Lower lobe of right lung (tissue), 2 donors: ENCODE measurements at places on chromosomes 7 and 10. TPM values are rescaled to one million over a fixed set of nuclear protein-coding genes. Genes with fewer than 3 reads are reported as not detected.

- H3K27me3 ChIP-seq = no peaks in the 10 kb centered on the region
- H3K36me3 ChIP-seq = peaks cover 91% of the 10 kb centered on the region
- H3K27ac ChIP-seq = peak overlapping the region; percentile 38
These were observed 138.3 kb downstream of the EGFR start for GRCh38 chr7:55156919-55157763.

DNA sequence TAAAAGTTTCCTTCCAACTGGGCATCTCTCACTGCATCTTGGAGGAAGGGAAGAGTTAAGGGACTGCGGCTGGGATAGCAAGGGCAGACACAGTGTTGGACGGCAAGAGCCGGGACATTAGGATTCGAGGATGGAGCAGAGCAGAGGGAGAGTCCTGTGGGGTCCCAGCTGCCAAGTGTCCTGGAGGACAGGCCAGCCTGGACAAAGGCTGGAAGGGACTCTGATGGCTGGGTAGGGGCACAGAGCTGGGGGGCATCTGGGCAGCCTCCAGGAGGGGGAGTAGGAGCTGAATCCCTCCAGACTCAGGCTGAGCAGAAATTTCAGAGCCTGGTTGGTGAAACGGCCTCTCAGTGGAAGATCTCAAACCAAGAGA is 19.2 kb downstream of the SFTPA1 start:
- H3K27me3 ChIP-seq = no peaks in the 10 kb centered on the region
- no peak overlapping the region for H3K27ac ChIP-seq
- H3K36me3 ChIP-seq = no peaks in the 10 kb centered on the region

DNA sequence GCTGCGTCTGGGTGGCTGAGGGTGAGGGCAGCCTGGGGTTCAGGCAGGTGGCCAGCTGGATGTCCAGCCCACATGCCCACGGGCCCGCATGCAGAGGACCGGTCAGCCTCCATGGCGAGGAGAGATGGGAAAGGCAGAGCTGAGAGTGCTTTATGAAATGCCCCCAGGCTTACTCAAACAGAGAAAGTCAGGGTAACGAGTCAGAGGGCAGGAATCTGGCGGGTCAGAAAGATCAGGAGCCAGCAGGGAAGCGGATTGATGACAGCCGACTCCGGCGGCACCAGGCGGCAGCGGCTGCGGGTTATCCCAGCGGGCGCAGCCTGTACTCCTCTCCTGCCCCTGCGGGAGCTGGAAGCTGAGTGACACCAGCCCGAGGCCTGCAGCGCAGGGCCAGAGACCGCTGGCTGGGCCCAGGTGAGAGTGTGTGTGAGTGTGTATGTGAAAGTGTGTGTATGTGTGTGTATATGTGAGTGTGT is 13.4 kb downstream of the SLC13A4 start:
- H3K4me1 ChIP-seq = no peaks in the 10 kb centered on the region
- H3K27ac ChIP-seq = no peak overlapping the region
- H3K27me3 ChIP-seq = no peaks in the 10 kb centered on the region

- H3K4me1 ChIP-seq = no peaks in the 10 kb centered on the region
- DNase-seq = no peak
- H3K27me3 ChIP-seq = no peaks in the 10 kb centered on the region
- H3K27ac ChIP-seq = no peak overlapping the region
These were observed 162.2 kb downstream of the C1GALT1 start for GRCh38 chr7:7344583-7344982.

CYP2E1 gene
- 0.86 TPM for total RNA-seq

EMX2 gene
- total RNA-seq = not detected

SPDYE1 gene
- total RNA-seq = not detected

GRCh38 chr10:78542141-78542489 is 508.5 kb downstream of the RPS24 start:
- H3K27me3 ChIP-seq = no peaks in the 10 kb centered on the region
- no peak overlapping the region for H3K4me3 ChIP-seq
- H3K27ac ChIP-seq = peak overlapping the region; percentile 69
- DNase-seq = no peak
- peaks cover 40% of the 10 kb centered on the region for H3K4me1 ChIP-seq

DNA sequence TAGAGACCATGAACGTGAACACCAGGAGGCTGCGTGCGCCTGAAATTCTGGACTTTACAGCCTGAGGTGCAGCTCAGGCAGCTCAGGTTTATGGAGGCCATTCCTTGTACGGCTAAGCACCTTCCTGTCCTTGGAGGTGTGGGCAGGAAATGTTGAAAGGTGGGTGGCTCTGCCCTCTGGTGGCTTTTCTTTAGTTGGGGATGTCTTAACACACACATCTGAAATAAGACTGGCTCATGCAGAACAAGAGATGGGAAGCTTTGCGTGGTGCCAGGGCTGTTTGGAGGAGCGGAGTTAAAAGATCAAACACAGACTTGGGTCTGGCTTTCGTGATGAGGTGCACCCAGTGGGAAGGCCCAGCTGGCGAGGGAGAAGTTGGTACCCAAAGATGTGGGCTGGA is 64.1 kb downstream of the DOCK1 start:
- no peak for DNase-seq
- H3K27ac ChIP-seq = no peak overlapping the region
- H3K4me1 ChIP-seq = peaks cover 13% of the 10 kb centered on the region
- H3K27me3 ChIP-seq = no peaks in the 10 kb centered on the region

GRCh38 chr7:43933902-43934560 is 7.8 kb downstream of the UBE2D4 start:
- DNase-seq = no peak
- H3K36me3 ChIP-seq = no peaks in the 10 kb centered on the region
- peaks cover 10% of the 10 kb centered on the region for H3K4me1 ChIP-seq
- no peak overlapping the region for H3K4me3 ChIP-seq
- H3K27ac ChIP-seq = no peak overlapping the region
- H3K27me3 ChIP-seq = no peaks in the 10 kb centered on the region

- no peak overlapping the region for H3K4me3 ChIP-seq
- no peaks in the 10 kb centered on the region for H3K27me3 ChIP-seq
- no peak overlapping the region for H3K27ac ChIP-seq
These were observed 561.6 kb downstream of the GRM8 start for GRCh38 chr7:126690848-126691751.

- H3K4me3 ChIP-seq = no peak overlapping the region
- DNase-seq = no peak
- H3K4me1 ChIP-seq = no peaks in the 10 kb centered on the region
- H3K27ac ChIP-seq = no peak overlapping the region
- peaks cover 8% of the 10 kb centered on the region for H3K36me3 ChIP-seq
These were observed 53.7 kb upstream of the TMEM248 start for GRCh38 chr7:66867198-66867790.

- peaks cover 16% of the 10 kb centered on the region for H3K4me1 ChIP-seq
- H3K27me3 ChIP-seq = peaks cover 63% of the 10 kb centered on the region
- no peak overlapping the region for H3K27ac ChIP-seq
- H3K36me3 ChIP-seq = no peaks in the 10 kb centered on the region
- H3K4me3 ChIP-seq = no peak overlapping the region
- no peak for DNase-seq
These were observed 834 bp downstream of the TAC1 start for GRCh38 chr7:97732565-97733275.

FOXP2 gene
- 10.1 TPM for total RNA-seq

DNA sequence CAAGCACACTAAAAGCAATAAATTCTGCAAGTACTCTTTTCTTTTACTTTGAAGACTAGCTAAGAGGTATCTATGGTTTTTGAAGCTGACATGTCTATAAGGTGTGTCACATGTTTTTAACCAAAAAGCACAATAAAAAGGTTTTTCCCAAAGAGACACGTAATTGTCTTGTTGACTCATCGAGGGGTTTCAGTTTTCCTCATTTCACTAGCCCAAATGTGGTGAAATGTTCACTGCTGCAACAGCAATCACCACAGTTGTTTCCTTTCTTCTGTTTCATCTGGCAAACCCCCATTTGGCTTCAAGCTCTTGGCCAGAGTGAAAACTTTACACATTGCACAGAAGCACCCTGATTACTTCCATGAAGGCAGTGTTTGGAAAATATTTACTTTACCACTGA is 3.8 kb upstream of the HOXA4 start:
- H3K27me3 ChIP-seq = peaks cover 35% of the 10 kb centered on the region
- no peak for DNase-seq
- H3K4me3 ChIP-seq = no peak overlapping the region
- no peaks in the 10 kb centered on the region for H3K36me3 ChIP-seq
- peaks cover 46% of the 10 kb centered on the region for H3K4me1 ChIP-seq

DNA sequence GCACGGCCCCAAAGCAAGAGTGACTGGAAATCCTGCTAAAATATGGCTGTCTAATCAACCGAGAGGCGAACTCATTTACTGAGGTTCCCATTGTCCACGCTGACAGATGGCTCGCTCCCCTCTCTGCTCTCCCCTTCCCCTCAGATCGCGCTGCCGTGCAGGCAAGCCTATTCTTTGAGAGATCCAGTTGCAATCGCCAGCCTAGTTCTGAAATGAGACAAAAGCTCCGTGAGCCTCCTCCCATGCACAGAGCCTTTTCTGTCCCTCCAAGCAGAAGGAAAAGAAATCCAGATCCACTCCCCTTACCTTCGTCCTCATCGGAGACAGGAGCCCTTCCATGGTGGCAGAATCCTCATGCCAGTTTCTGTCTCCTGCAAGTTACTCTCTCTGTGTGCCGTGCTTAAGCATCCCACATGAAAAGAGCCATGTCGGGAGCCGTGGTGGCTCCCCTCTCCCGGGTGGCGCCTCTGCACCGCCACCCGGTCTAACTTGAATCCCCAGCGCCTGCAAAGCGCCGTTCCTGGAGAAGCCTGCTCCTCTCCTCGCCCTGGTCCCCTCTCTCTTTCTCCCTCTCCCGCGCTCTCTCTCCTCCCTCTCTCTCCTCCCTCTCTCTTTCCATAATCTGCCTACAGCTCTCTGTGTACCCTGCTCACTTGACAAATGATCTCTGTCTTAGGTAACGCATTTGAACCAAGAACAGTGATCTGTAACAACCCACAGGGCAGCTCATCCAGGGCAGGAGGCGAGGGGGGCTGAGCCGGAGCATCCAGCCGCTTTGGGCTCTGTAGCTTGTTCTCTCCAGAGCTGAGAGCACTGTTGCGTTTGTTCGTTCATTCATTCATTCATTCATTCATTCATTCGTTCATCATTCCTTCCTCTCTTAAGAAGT is 156.8 kb downstream of the FRMD4A start:
- DNase-seq = no peak
- H3K27me3 ChIP-seq = peaks cover 48% of the 10 kb centered on the region
- H3K4me1 ChIP-seq = peaks cover 13% of the 10 kb centered on the region
- peak overlapping the region; percentile 48 for H3K4me3 ChIP-seq
- no peak overlapping the region for H3K27ac ChIP-seq
- H3K36me3 ChIP-seq = no peaks in the 10 kb centered on the region

- H3K27me3 ChIP-seq = no peaks in the 10 kb centered on the region
- H3K36me3 ChIP-seq = no peaks in the 10 kb centered on the region
- no peak for DNase-seq
- no peaks in the 10 kb centered on the region for H3K4me1 ChIP-seq
- H3K27ac ChIP-seq = no peak overlapping the region
These were observed 470.8 kb downstream of the INHBA start for GRCh38 chr7:41232086-41232485.

DNA sequence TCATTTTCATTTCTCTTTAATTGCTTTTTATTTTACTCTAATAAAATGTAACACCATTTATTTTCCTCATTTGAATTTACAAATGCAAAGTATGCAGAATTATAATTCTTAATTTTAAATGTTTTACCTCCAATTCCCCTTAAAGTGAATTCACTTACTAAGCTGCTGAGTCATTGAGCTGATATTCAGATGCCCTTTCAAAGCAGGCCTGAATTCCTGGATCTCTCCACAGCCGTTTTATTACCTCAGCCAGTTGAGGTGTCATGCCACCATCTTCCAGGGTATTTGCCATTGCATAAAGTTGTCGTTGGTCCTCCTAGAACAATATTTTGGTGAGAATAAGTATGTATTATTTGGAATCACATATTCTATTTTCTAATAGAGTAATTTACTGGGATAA is 33.2 kb downstream of the GNAT3 start:
- no peak overlapping the region for H3K4me3 ChIP-seq
- DNase-seq = no peak
- H3K27ac ChIP-seq = no peak overlapping the region
- H3K36me3 ChIP-seq = no peaks in the 10 kb centered on the region
- H3K4me1 ChIP-seq = no peaks in the 10 kb centered on the region
- H3K27me3 ChIP-seq = no peaks in the 10 kb centered on the region

DNA sequence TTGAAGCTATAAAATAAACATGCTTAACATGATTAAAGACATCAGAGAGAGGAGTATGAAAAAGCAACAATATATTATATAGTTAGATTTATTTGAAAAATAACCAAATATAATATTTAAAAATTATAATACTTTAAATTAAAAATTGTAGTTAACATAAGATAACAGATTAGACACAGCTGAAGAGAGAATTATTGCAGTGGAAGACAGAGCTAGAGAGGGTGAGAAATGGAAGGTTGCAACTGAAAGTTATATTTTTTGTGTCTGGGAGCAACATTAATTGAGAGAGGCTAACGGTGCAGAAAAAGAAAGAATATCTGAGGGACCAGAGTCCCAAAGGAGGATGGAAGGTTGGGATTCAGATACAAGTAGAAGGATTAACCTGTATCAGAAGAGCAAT is 548.9 kb upstream of the FZD8 start:
- no peak for DNase-seq
- H3K27me3 ChIP-seq = no peaks in the 10 kb centered on the region
- no peaks in the 10 kb centered on the region for H3K36me3 ChIP-seq
- H3K4me3 ChIP-seq = no peak overlapping the region
- H3K4me1 ChIP-seq = peaks cover 7% of the 10 kb centered on the region

DNA sequence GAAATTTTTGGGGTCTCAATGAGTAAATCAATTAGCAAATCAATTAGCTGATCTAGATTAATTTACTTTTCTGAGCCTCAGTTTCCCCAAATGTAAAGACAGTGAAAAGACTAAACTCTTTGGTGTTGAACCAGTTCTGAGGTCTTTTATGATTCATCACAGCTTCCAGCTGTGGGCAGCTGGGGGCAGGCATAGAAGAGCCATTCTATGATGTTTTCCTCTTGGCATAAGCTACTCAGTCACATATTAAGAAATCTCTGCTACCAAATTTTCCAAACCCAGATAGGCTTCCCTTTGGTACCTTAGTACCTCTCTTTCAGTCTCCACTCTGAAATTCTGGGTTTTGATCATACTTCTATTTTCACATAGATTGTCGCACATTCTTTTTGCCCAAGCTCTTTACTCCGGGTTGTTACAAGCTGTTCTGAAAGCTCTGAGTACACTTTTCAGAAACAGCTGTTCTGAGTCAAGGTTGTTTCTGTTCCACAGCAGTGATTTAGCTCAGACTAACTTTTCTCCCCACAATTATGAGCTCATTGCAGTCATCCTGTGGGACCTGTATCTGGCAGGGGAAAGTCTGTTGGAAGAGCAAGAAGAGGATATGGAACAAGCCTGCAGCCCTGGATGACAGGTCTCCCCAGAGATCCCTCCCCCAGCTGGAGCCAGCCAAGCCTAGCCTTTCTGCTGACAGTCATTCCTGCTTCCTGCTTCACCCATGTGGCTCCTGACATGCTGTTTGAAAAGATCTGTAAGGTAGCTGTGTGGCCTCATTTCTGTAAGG is 599.6 kb upstream of the GHITM start:
- no peaks in the 10 kb centered on the region for H3K27me3 ChIP-seq
- no peaks in the 10 kb centered on the region for H3K4me1 ChIP-seq
- H3K36me3 ChIP-seq = no peaks in the 10 kb centered on the region
- no peak overlapping the region for H3K4me3 ChIP-seq
- DNase-seq = no peak
